ENCODE measurements at places on chromosomes 2 and 18.

GRCh38 chr2:240467149-240467642 is 31.7 kb downstream of the GPC1 start:
- H3K4me3 ChIP-seq = no peak overlapping the region
- no peaks in the 10 kb centered on the region for H3K27me3 ChIP-seq

- H3K27ac ChIP-seq = no peak overlapping the region
- peaks cover 2% of the 10 kb centered on the region for H3K4me1 ChIP-seq
- peaks cover 46% of the 10 kb centered on the region for H3K36me3 ChIP-seq
- no peak for DNase-seq
These were observed 78.6 kb downstream of the BARD1 start for GRCh38 chr2:214730800-214731407.

- H3K4me1 ChIP-seq = peaks cover 3% of the 10 kb centered on the region
- no peak overlapping the region for H3K4me3 ChIP-seq
- no peaks in the 10 kb centered on the region for H3K27me3 ChIP-seq
These were observed 76.3 kb upstream of the GLS start for GRCh38 chr2:190804182-190804795.

DNA sequence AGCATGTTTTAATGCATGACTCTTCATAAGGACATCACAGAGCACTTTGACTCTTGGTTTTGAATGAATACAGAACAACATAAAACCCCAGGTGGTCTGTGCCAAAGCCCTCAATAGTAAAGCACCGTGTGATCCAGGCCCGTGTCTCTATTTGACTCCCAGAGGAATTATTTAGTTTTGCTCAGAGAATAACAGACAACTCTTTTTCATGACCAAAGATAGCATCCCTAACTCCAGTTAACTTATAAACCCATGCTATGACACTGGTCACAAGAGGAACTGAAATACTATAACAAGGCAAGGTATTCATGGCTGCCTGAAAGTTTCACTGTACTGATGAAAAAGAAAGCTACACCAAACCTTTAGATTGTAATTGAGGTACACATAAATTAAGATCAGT is 128.4 kb downstream of the IKZF2 start:
- H3K36me3 ChIP-seq = peaks cover 8% of the 10 kb centered on the region
- no peak overlapping the region for H3K27ac ChIP-seq
- H3K4me3 ChIP-seq = no peak overlapping the region
- no peak for DNase-seq
- peaks cover 7% of the 10 kb centered on the region for H3K27me3 ChIP-seq
- peaks cover 15% of the 10 kb centered on the region for H3K4me1 ChIP-seq

GRCh38 chr2:111168528-111169239 is 48.0 kb downstream of the BCL2L11 start:
- H3K4me3 ChIP-seq = no peak overlapping the region
- peak; percentile 85 for DNase-seq
- H3K27me3 ChIP-seq = peaks cover 31% of the 10 kb centered on the region
- H3K36me3 ChIP-seq = peaks cover 10% of the 10 kb centered on the region
- H3K27ac ChIP-seq = no peak overlapping the region
- H3K4me1 ChIP-seq = peaks cover 21% of the 10 kb centered on the region

GRCh38 chr2:113219889-113220641 is 46.3 kb downstream of the PSD4 start:
- DNase-seq = no peak
- H3K27me3 ChIP-seq = peaks cover 2% of the 10 kb centered on the region
- no peaks in the 10 kb centered on the region for H3K36me3 ChIP-seq
- no peak overlapping the region for H3K27ac ChIP-seq
- H3K4me3 ChIP-seq = no peak overlapping the region
- peaks cover 18% of the 10 kb centered on the region for H3K4me1 ChIP-seq

- no peak for DNase-seq
- no peaks in the 10 kb centered on the region for H3K27me3 ChIP-seq
- no peak overlapping the region for H3K4me3 ChIP-seq
- H3K27ac ChIP-seq = no peak overlapping the region
These were observed 674.0 kb upstream of the CELF4 start for GRCh38 chr18:38239606-38240005.

- no peak overlapping the region for H3K4me3 ChIP-seq
- peaks cover 35% of the 10 kb centered on the region for H3K27me3 ChIP-seq
- no peak overlapping the region for H3K27ac ChIP-seq
- DNase-seq = no peak
These were observed 253.8 kb downstream of the TGIF1 start for GRCh38 chr18:3703732-3704176.

- no peak overlapping the region for H3K27ac ChIP-seq
- H3K4me1 ChIP-seq = peaks cover 24% of the 10 kb centered on the region
- H3K4me3 ChIP-seq = no peak overlapping the region
- peaks cover 11% of the 10 kb centered on the region for H3K36me3 ChIP-seq
These were observed 4.8 kb downstream of the ONECUT2 start for GRCh38 chr18:57439985-57440330.

- no peaks in the 10 kb centered on the region for H3K36me3 ChIP-seq
- DNase-seq = no peak
- H3K4me1 ChIP-seq = no peaks in the 10 kb centered on the region
- peaks cover 3% of the 10 kb centered on the region for H3K27me3 ChIP-seq
These were observed 59.7 kb downstream of the FTCDNL1 start for GRCh38 chr2:199791326-199791725.

GRCh38 chr2:34875091-34875745 is 1276.1 kb upstream of the FAM98A start:
- no peaks in the 10 kb centered on the region for H3K27me3 ChIP-seq
- H3K4me1 ChIP-seq = no peaks in the 10 kb centered on the region

- H3K36me3 ChIP-seq = no peaks in the 10 kb centered on the region
- DNase-seq = no peak
- no peak overlapping the region for H3K27ac ChIP-seq
- no peaks in the 10 kb centered on the region for H3K4me1 ChIP-seq
These were observed 460.1 kb upstream of the SALL3 start for GRCh38 chr18:78519394-78520062.

GRCh38 chr18:34114996-34115395 is 109.7 kb downstream of the NOL4 start:
- H3K4me1 ChIP-seq = no peaks in the 10 kb centered on the region
- H3K27ac ChIP-seq = no peak overlapping the region
- DNase-seq = no peak
- no peaks in the 10 kb centered on the region for H3K27me3 ChIP-seq

DNA sequence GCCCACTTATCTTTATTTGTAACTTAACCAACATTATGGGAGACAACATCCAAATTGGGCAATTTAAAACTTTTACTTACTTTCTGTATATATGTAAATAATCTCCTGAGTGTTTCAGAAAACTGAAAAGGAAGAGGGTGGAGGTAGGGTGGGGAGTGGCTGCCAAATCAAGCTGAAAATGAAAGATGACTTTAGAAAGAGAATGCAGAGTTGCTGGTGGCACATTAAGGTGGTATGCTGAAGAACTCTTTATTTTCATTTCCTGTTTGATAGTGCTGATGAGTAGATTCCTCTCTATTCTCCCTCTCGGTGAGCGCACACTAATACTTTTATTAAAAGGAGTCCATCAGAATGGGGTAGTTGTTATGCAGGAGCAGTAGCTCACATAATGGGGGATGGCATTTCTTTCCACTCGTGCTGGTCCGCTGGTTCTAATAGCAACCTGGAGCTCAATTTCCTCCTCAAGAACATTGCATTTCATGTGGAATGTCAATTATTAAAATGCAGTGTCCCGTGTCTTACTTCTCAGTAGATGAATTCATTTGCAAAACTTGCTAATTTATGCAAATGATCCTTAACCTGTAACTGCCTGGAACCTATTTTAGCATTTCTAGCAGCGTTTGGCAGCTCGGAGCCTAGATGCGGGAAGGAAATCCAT is 466.9 kb upstream of the HNRNPA3 start:
- DNase-seq = no peak
- peaks cover 9% of the 10 kb centered on the region for H3K27me3 ChIP-seq
- H3K36me3 ChIP-seq = no peaks in the 10 kb centered on the region

DNA sequence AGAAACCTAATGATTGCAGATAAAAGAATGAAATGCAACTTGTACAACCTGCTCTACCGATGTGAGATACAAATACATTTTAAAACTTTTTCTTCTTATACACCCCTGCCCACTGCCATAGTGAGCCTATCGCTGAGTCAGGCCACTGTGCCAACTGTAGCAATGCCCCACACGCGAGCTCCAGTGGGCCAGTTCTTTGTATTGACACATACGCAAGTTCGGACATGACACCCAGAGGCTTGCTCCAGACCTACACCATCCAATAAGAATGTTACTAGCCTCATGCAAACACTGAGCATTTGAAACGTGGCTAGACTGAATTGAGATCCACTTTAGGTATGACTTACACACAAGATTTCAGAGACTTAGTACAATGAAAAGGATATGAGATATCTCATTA is 340.1 kb downstream of the ARHGAP15 start:
- peaks cover 33% of the 10 kb centered on the region for H3K36me3 ChIP-seq
- no peak overlapping the region for H3K27ac ChIP-seq
- no peaks in the 10 kb centered on the region for H3K27me3 ChIP-seq
- DNase-seq = no peak
- H3K4me3 ChIP-seq = no peak overlapping the region

- no peak for DNase-seq
- H3K4me3 ChIP-seq = no peak overlapping the region
- H3K36me3 ChIP-seq = peaks cover 34% of the 10 kb centered on the region
- H3K27me3 ChIP-seq = no peaks in the 10 kb centered on the region
- H3K27ac ChIP-seq = no peak overlapping the region
These were observed 41.4 kb downstream of the DGKD start for GRCh38 chr2:233395687-233396086.

DNA sequence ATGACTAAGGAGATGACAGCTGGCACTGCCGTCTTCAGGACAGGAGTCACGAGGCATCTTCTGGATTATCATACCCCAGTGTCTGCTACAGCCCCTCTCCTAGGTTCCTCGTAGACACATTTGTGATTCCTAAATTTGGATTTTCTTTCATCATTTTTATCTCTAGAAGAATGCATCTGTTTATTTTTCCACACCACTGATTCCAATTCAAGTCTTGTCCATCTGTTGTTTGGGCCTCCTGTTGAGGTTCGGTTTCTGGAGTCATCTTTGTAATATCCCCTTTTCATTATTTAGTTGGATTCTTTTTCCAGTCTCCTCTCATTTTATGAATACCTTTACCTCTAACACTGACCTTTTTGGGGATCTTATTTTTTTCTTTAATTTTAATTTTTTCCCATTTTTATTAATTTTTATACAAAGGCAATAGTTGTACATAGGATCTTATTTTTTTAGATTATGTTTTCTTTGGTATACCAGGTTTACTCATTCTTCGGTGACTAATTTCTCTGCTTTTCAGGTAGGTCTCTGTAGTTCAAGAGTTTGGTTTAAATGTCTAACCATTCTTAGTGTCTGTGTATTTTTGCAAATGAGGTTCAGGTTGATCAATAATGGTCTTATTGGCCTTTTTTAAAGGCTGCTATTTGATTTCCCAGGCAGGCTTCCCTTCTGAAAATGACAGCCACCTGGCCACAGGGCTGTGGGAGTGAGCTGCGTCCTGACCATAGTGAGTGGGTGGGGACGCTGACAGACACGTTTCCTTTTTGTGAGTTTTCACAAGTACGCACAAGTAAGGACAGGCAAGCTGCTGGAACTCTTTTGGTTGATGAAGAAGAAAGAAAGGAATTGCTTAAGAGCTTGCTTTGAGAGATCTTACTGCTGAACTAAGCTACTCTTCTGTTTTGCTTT is 34.5 kb downstream of the FARP2 start:
- H3K27me3 ChIP-seq = no peaks in the 10 kb centered on the region
- no peak overlapping the region for H3K4me3 ChIP-seq
- peaks cover 8% of the 10 kb centered on the region for H3K4me1 ChIP-seq
- DNase-seq = no peak
- peaks cover 3% of the 10 kb centered on the region for H3K36me3 ChIP-seq

- H3K36me3 ChIP-seq = no peaks in the 10 kb centered on the region
- no peaks in the 10 kb centered on the region for H3K27me3 ChIP-seq
- no peak for DNase-seq
These were observed 644.6 kb upstream of the RAB6C start for GRCh38 chr2:129334696-129335410.

DNA sequence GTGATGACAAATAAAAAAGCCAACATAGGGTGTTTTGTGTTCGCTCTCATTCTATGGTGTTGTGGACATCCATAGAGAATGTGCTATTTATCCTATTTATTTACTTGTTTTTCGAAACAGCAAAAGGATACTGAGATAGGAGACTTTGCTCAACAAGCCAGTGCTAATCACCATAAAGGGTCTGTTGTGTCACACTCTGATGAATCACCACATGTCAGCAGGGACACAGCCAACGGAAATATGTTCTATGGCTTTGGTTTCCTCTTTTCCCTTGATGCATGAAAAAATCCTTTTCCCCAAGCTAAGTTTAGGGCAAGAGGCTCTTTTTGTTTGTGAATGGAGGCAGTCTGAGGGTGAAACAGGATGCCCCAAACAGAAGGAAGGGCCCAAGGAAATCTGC is 154.3 kb downstream of the RNF152 start:
- no peak overlapping the region for H3K4me3 ChIP-seq
- H3K27me3 ChIP-seq = no peaks in the 10 kb centered on the region
- H3K36me3 ChIP-seq = no peaks in the 10 kb centered on the region
- no peaks in the 10 kb centered on the region for H3K4me1 ChIP-seq

DNA sequence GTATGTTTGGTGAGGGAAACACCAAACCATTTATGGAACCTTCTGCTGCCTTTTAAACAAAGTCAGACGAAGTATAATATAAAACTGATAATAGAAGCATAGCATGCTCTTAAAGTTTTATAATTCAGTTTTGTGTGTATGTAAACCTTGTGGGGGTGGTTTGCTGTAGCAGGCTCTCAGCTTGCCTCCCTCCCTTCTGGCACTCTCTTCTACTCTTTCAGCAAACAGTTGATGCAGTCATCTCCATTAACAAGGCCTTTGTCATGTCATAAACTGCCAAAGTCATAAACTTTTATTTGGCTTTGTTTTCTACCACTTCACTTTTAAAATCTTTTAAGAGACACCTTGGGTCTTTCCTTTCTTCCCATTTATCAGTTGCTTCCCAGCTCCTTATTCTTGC is 448.2 kb upstream of the SETBP1 start:
- H3K36me3 ChIP-seq = no peaks in the 10 kb centered on the region
- DNase-seq = no peak
- no peaks in the 10 kb centered on the region for H3K27me3 ChIP-seq
- H3K27ac ChIP-seq = no peak overlapping the region
- no peak overlapping the region for H3K4me3 ChIP-seq

DNA sequence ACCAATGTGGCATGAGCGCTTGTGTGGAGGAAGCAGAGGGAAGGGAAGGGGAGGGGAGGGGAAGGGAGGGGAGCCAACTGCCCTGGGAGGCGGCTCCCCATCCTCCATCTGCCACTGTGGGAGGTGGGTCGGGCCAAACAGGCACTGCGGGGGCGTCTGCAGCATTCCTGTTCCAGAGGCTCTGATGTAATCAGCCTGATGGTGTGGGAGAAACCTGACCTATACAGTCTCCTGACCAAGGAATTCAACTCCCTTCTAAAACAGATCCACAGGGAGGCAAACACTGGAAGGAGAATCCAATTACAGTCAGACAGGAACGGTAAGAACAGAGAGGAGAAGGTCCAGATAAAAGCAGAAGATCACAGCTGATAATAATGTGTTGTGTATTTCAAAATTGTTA is 88.8 kb downstream of the CD8B2 start:
- H3K4me3 ChIP-seq = no peak overlapping the region
- H3K4me1 ChIP-seq = peaks cover 2% of the 10 kb centered on the region
- no peak overlapping the region for H3K27ac ChIP-seq

GRCh38 chr2:239379641-239380170 is 21.1 kb downstream of the HDAC4 start:
- H3K27ac ChIP-seq = no peak overlapping the region
- H3K27me3 ChIP-seq = no peaks in the 10 kb centered on the region
- H3K4me1 ChIP-seq = peaks cover 24% of the 10 kb centered on the region
- H3K36me3 ChIP-seq = peaks cover 5% of the 10 kb centered on the region
- DNase-seq = no peak
